ENCODE measurements at places on chromosomes 13 and 19.
A peak's percentile ranks its signal among the peaks of the same experiment; 100 is the strongest.

GRCh38 chr13:110628952-110629701 is 13.8 kb downstream of the NAXD start:
- no peak for DNase-seq

GRCh38 chr19:33804021-33804799 is 7.5 kb downstream of the KCTD15 start:
- DNase-seq = peak; percentile 52

- DNase-seq = no peak
Measured at GRCh38 chr13:23411706-23412105, 21.8 kb downstream of the SACS start.

GRCh38 chr19:14536926-14537692 is 7.7 kb downstream of the TECR start:
- DNase-seq = peak; percentile 42

DNA sequence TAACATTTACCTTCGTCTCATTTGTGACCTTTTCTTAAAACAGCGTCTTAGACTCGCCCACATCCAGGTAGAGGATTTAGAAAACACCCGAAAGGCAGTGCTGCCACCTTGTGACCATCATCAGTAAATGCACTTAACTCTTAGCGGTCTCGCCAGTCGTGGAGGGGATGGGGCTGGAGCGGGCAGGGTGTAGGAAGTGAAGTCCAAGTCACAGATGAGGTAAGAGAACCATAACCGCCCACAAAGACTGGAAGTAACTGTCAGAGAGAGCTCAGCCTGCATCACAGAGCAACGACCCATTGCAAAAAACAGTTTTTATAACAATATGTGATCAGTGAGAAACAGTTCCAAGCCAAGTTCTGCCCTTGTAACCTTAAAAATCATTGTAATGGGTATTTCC is 10.7 kb upstream of the CEACAM3 start:
- peak; percentile 78 for DNase-seq

DNA sequence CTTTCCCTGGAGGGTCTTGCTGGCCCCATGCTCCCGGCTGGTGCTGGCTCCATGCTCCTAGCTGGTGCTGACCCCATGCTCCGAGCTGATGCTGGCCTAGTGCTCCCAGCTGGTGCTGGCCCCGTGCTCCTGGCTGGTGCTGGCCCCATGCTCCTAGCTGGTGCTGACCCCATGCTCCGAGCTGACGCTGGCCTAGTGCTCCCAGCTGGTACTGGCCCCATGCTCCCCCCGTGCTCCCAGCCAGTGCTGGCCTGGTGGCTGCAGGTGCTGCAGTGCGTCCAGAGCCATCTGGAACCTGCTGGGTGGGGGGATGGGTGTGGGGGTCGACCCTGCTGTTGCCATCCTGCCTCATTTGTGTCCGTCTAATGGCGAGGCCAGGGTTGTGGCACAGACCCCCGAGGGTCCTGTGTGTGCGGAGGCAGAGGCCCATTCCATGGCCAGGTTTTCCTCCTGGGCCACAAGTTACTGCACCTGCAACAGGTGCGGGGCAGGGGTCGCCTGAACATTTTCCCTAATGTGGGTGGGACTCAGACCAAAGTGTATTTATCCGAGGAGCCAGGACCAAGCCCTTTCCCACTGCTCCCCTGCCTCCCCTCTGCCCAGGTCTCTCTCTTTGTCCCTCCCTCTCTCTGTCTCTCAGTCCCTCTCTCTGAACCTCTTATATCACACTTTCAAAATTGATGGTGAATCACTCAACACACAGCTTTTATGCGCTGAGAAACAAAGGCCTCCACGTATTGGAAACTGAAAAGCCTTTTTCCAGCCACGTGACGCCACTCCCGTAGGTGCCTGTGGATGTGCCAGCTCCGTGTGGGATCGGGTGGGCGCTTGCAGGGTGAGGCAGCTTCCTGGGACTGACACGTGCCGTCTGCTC is 45.1 kb downstream of the MCF2L start:
- DNase-seq = no peak

- DNase-seq = peak; percentile 83
Measured at GRCh38 chr13:97855570-97856303, 97.7 kb upstream of the IPO5 start.

- no peak for DNase-seq
Measured at GRCh38 chr19:364496-365287, 20.1 kb upstream of the MIER2 start.

GRCh38 chr13:96072392-96072791 is 17.5 kb upstream of the HS6ST3 start:
- no peak for DNase-seq

DNA sequence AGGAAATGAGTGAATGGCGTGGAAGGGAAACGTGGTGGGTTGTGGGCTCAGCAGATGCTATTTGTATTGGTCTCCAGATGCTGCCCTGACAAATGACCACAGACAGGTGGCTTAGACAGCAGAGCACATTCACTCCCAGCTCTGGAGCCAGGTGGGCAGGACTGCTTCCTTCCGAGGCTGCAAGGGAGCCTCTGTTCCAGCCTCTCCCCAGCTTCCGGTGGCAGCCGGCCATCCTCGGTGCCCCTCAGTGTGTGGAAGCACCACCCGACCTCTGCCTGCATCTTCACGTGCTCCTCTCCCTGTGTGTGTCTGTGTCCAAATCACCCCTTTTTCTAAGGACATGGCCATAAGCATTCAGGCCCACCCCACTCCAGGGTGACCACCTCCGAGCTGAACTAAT is 105.1 kb downstream of the SOX1 start:
- no peak for DNase-seq

Measured in GM03348 (cell line).